ENCODE measurements at places on chromosomes 5 and 9. TPM values are rescaled to one million over a fixed set of nuclear protein-coding genes. Genes with fewer than 3 reads are reported as not detected.

DNA sequence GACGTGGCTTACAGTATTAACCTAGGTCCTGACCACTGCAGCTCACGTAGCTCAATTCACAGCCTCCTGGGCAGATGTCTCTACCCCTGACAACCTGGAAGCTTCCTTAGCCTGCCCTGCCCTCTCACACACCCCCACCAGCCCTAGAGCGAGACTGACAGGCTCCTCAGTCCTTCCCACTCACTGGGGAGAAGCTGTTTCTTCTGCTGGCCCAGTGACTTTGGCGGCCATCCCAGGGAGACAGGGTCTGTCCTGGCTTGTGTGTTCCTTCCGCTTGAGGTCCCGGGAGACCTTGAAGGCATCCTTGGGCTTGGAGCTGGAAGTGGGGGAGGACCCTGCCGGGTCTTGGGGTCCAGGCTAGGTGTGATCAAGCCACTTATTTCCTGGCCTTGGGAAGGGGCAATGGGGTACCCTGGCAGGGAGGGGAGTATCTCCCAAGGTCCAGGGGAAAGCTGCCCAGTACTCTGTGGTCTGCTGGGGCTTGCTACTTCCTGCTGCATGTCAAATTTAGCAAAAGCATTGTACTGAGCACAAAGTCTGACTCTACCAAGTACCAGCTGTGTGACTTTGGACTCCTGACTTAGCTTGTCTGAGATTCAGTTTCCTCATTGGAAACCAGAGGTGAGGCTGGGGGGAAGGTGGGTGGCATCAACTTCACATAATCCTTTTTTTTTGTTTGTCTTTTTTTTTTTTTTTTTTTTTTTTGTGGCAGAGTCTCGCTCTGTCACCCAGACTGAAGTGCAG is 1.9 kb downstream of the MIGA2 start:
- DNase-seq = no peak
- H3K27me3 ChIP-seq = no peaks in the 10 kb centered on the region
- peaks cover 7% of the 10 kb centered on the region for H3K36me3 ChIP-seq
- H3K27ac ChIP-seq = no peak overlapping the region
- H3K4me3 ChIP-seq = peak overlapping the region; percentile 93
- peaks cover 24% of the 10 kb centered on the region for H3K4me1 ChIP-seq

The IL9 gene
- total RNA-seq = not detected

- no peaks in the 10 kb centered on the region for H3K27me3 ChIP-seq
- DNase-seq = no peak
- H3K36me3 ChIP-seq = peaks cover 43% of the 10 kb centered on the region
- H3K4me3 ChIP-seq = no peak overlapping the region
- peaks cover 72% of the 10 kb centered on the region for H3K4me1 ChIP-seq
- H3K27ac ChIP-seq = peak overlapping the region; percentile 81
Measured at GRCh38 chr5:43305948-43306565, 7.2 kb downstream of the HMGCS1 start.

DNA sequence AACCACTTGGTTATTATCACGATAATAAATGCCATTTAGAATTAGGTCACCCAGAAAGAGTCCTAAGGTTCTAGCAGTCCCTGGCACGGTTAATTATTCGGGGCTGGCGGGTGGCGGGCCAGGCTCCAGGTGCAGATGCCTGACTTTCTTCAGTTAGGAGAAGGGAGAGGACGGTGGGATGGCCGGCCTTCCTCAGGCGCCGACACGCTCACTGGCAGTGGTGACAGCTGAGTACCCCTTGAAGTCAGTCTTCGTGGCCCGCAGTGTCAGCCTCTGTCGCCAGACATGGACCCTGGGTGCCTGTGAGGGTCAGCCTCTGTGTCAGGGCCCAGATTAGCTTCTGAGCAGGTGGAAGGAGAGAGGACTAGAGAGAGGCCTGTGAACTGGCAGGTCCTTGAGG is 21.1 kb upstream of the EXOC3 start:
- no peak overlapping the region for H3K4me3 ChIP-seq
- H3K36me3 ChIP-seq = peaks cover 26% of the 10 kb centered on the region
- DNase-seq = no peak
- H3K27ac ChIP-seq = no peak overlapping the region
- H3K4me1 ChIP-seq = peaks cover 20% of the 10 kb centered on the region
- H3K27me3 ChIP-seq = no peaks in the 10 kb centered on the region

GRCh38 chr5:67844924-67845323 is 370.6 kb upstream of the PIK3R1 start:
- no peak overlapping the region for H3K27ac ChIP-seq
- H3K36me3 ChIP-seq = no peaks in the 10 kb centered on the region

The CBY3 gene
- total RNA-seq = 0.59 TPM

The ANP32B gene
- total RNA-seq = 299 TPM

DNA sequence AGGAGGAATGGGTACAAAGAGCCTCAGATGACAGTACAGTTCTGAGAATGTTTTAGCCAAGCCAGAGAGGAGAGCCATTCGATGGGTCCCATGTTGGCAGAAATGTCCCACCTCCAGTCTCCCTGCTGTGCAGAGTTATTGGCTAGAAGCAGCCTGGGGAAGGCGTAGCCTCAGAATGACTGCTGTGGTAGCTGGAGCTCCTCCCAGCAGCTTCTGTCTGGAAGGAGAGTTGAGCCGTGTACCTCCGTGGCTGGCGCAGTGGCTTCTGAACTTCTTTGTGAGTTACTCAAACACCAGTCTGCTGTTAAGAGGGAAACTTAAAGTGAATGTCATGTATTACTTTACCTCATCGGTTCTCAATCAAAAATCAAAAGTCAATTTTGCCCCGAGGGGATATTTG is 193.3 kb upstream of the SNX2 start:
- H3K27ac ChIP-seq = no peak overlapping the region
- H3K36me3 ChIP-seq = no peaks in the 10 kb centered on the region
- H3K4me3 ChIP-seq = no peak overlapping the region
- peaks cover 7% of the 10 kb centered on the region for H3K27me3 ChIP-seq
- H3K4me1 ChIP-seq = no peaks in the 10 kb centered on the region

DNA sequence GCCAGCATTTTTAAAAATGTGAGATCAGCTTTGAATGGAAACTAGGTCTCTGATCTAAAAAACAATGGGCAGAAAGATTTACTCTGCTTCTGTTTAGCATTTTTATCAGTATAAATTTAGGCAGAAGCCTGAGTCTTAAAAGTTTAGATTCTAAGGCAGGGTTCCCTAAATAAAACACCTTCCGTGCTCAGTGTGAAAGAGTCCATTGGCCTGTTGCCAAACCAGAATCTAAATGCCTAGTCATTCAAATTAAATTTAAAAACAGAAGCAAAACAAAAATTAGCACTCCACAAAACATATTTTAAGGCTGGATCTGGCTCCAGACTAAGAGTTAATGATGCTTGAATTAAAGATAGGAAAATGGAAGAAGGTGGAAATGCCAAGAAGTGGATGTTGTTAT is 4.5 kb downstream of the TYRP1 start:
- H3K27ac ChIP-seq = no peak overlapping the region
- DNase-seq = no peak

- no peaks in the 10 kb centered on the region for H3K36me3 ChIP-seq
- H3K4me1 ChIP-seq = peaks cover 3% of the 10 kb centered on the region
- peaks cover 3% of the 10 kb centered on the region for H3K27me3 ChIP-seq
- DNase-seq = no peak
- H3K27ac ChIP-seq = no peak overlapping the region
- no peak overlapping the region for H3K4me3 ChIP-seq
Measured at GRCh38 chr5:133155326-133155969, 103.6 kb downstream of the HSPA4 start.

The SARDH gene
- total RNA-seq = 0.38 TPM

The MFAP3 gene
- 26.1 TPM for total RNA-seq

DNA sequence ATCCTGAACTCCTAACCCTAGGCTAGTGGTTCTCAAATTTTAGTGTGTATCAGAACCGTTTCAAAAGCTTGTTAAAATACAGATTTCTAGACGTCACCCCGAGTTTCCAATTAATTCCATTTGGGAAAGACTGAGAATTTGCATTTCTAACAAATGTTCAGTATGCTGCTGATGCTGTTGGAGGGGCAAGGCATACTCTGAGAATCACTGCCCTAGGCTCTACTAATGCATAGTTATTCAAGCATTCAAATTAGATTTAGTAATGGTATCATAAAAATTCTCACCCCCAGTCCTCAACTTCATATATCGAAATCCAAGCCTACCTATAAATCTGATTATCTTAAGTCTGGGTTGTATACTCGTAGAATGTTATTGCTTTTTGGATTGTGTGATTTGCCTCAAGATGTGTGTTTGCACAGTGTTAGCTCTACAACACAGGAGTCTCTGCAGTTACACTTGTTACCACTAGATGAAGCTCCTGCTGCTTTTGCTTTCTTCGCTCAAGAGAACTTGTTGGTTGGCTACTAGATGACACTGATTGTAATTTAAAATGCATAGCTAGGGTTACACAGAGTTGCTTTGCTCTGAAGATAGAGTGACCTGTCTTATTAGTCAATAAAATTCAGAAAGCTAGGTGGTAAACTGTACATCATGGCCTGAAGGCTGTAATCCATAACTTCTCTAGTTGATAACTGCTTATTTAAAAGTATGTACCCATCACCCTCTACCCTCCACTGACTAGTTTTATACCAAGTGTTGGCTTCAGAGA is 7.5 kb upstream of the ERAP2 start:
- no peak overlapping the region for H3K4me3 ChIP-seq
- H3K36me3 ChIP-seq = peaks cover 3% of the 10 kb centered on the region
- peaks cover 51% of the 10 kb centered on the region for H3K4me1 ChIP-seq
- no peaks in the 10 kb centered on the region for H3K27me3 ChIP-seq
- no peak for DNase-seq

The PFN3 gene
- total RNA-seq = not detected

DNA sequence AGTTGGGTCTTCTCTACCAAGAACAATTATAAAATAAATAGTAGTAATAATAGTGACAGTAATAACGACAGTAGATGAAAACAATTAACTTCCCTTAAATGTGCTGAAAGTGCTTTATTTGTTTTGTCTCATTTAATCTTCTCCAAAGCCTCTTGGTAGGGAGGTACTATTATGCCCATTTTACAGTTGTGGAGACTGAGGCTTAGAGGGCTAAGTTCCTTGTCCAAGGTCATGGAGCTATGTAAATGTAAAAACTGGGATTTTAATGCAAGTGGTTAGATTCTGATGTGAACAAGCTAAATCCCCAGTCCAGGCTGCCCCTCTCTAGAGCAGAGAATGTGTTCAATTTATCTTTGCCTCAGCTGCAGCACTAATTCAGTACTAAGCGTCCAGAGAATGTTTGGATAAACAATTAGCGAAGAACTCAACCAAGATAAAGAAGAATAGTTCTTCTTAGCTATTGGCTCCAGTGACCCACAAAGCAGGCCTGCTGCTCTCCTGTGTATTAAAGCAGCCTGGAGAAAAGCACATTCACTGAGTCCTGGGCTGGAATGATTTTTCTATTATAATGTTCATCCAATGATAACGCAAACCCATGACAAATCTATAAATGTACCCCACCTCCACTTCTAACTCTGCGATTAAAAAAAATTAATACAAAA is 68.8 kb downstream of the NPR3 start:
- no peaks in the 10 kb centered on the region for H3K36me3 ChIP-seq
- H3K4me1 ChIP-seq = no peaks in the 10 kb centered on the region
- H3K27me3 ChIP-seq = no peaks in the 10 kb centered on the region
- no peak for DNase-seq
- H3K4me3 ChIP-seq = no peak overlapping the region

DNA sequence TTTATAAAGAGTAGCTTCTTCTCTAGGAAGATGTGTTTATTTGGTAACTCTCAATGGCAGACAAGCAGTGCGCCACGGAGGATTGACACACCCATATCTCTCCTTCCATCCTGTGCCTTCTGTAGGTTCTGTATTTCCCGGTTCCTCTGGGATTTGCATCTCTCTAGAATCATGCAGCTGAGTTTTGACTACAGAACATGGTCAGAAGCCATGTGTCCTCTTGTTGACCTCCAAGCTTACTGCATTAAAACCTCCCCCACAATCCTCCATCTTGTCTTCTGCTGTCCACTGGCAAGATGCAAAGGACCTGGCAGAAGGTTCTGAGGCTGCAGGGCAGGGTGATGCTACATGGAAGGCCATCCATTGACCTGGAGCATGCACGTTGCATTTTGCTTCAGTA is 482.0 kb downstream of the DMRT2 start:
- H3K27me3 ChIP-seq = no peaks in the 10 kb centered on the region
- no peak overlapping the region for H3K4me3 ChIP-seq
- H3K27ac ChIP-seq = no peak overlapping the region
- no peak for DNase-seq
- peaks cover 8% of the 10 kb centered on the region for H3K4me1 ChIP-seq
- no peaks in the 10 kb centered on the region for H3K36me3 ChIP-seq

GRCh38 chr9:83027153-83027891 is 35.6 kb downstream of the RASEF start:
- H3K4me3 ChIP-seq = no peak overlapping the region
- no peak overlapping the region for H3K27ac ChIP-seq
- H3K36me3 ChIP-seq = no peaks in the 10 kb centered on the region
- no peak for DNase-seq
- H3K27me3 ChIP-seq = no peaks in the 10 kb centered on the region
- no peaks in the 10 kb centered on the region for H3K4me1 ChIP-seq

GRCh38 chr5:33235304-33235703 is 205.5 kb upstream of the TARS1 start:
- no peaks in the 10 kb centered on the region for H3K27me3 ChIP-seq
- no peak for DNase-seq
- no peak overlapping the region for H3K27ac ChIP-seq

GRCh38 chr9:132439153-132439552 is 29.1 kb downstream of the CFAP77 start:
- peaks cover 7% of the 10 kb centered on the region for H3K4me1 ChIP-seq
- no peak for DNase-seq
- peaks cover 76% of the 10 kb centered on the region for H3K27me3 ChIP-seq
- H3K36me3 ChIP-seq = no peaks in the 10 kb centered on the region

The CLIC3 gene
- 3.8 TPM for total RNA-seq

DNA sequence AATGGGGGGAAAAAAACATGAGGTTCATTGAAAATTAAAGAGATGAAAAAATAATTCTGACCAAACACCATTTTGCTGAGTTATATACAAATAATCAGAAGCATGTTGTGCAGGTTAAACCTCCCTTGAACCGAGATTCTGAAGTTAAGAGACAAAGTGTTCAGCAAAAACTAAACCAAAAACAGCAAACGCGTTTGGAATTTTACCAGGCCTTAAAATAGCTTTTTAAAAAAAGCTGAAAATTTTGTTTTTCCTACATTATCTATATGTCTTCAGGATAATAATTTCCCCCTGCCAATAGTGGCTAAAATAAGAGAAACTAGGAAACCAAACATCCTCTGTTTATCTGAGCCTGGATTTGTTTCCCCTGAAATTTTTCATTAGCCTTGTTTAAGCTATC is 191.7 kb upstream of the DAPK1 start:
- H3K4me3 ChIP-seq = no peak overlapping the region
- H3K4me1 ChIP-seq = peaks cover 4% of the 10 kb centered on the region
- H3K36me3 ChIP-seq = no peaks in the 10 kb centered on the region
- no peak overlapping the region for H3K27ac ChIP-seq
- DNase-seq = no peak

The ENTPD2 gene
- total RNA-seq = not detected

GRCh38 chr9:131578731-131579504 is 33.6 kb downstream of the PRRT1B start:
- peak overlapping the region; percentile 49 for H3K4me3 ChIP-seq
- H3K36me3 ChIP-seq = peaks cover 33% of the 10 kb centered on the region
- DNase-seq = peak; percentile 68
- peaks cover 26% of the 10 kb centered on the region for H3K4me1 ChIP-seq
